ENCODE measurements at places on chromosomes 1 and 21. TPM values are rescaled to one million over a fixed set of nuclear protein-coding genes. Genes with fewer than 3 reads are reported as not detected.

- DNase-seq, result no peak
Measured at GRCh38 chr21:46410516-46410915, 48.2 kb upstream of the DIP2A start.

The GCSAML gene
- total RNA-seq, result 0.14 TPM

The KIF17 gene
- total RNA-seq, result 1.0 TPM

The OLFML2B gene
- total RNA-seq, result 0.14 TPM

GRCh38 chr1:40896482-40896881, 34.3 kb upstream of the CITED4 start:
- no peak for DNase-seq

The U2AF1 gene
- 27.5 TPM for total RNA-seq

- no peak for DNase-seq
Measured at GRCh38 chr1:182279724-182280503, 111.7 kb downstream of the GLUL start.

The DMBX1 gene
- 0.54 TPM for total RNA-seq

- no peak for DNase-seq
Measured at GRCh38 chr1:46394872-46395465, 852 bp downstream of the FAAH start.

The CREG1 gene
- 15.1 TPM for total RNA-seq

GRCh38 chr1:155218854-155219591, 10.5 kb downstream of the MTX1 start:
- peak; percentile 36 for DNase-seq

The CD48 gene
- 231 TPM for total RNA-seq

DNA sequence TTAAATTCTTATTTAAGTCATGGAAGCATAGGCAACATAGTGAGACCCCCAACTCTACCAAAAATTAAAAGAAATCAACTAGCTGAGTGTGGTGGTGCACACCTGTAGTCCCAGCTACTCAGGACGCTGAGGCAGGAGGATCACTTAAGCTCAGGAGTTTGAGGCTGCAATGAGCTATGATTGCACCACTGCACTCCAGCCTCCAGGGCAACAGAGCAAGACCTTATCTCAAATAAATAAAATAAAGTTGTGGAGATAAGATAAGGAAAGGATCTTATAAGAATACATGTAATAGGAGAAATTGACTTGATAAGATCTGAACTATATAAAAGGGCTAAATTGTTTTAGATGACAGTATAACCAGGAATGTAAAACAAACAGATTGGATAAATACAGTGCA, 2.3 kb upstream of the BATF3 start:
- DNase-seq, result no peak

DNA sequence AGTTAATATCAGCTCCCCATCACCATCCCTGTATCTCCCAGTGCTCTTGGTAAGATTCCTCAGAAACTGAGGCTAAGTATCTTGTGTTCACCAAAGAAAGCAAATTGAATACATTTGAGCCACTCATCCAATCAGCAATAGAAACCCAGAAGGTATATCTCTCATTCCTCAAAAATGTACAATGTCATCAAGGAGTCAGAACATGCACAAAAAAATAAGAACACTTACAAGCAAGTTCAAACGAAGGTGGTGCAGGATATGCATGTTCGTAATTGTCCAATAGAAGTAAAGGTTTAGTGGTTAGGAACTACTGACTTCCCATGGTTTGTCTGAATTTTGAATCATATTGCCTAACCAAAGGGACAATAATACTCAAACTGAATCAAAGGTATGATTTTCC, 24.3 kb downstream of the RXRG start:
- DNase-seq, result no peak

The AMY2A gene
- total RNA-seq, result not detected

The PKP1 gene
- total RNA-seq, result not detected

DNA sequence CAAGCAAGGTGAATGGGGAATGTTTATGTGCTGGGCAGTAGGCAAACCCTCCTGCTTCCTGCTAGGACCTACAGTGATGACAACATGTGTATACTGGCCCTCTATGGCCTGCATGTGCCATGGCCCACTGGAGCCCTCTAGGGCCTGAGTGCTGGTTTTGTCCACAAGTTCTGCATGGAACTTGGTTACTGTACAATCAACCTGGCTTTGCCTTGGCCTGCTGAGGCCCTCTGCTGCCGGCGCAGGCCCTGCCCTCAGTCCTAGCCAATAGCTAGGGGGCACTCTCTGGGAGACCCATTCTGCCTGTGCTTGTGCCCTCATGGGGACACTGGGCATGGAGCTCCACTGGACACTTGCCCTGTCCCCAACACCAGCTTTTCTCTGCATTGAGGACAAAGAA, 138.6 kb upstream of the NGF start:
- DNase-seq, result no peak

- DNase-seq, result no peak
Measured at GRCh38 chr1:152013664-152014237, 20.1 kb upstream of the S100A10 start.

GRCh38 chr1:175204330-175204729, 11.8 kb upstream of the KIAA0040 start:
- no peak for DNase-seq

The RAB7B gene
- not detected for total RNA-seq

The CAPN8 gene
- not detected for total RNA-seq

GRCh38 chr1:7993593-7994479, 32.3 kb downstream of the ERRFI1 start:
- no peak for DNase-seq

- DNase-seq, result no peak
Measured at GRCh38 chr1:178644308-178645120, 80.5 kb upstream of the RALGPS2 start.

DNA sequence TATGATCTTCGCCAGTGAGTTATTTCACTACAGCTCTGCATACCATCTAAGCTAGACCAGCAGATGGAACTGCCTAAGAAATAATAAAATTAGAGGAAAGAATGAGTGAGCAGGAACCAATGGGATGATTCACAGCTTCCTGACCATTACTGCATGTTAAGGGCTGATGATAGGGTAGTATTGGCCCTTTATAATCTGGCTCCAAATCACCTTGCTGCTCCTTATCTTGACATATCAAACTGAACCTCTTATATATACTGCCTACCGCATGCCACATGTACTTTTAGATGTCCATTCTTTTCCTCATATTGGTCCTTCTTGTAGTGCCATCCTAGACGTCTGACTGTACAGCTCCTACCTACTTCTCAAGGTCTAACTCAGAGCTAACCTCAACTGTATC, 524.4 kb downstream of the DPYD start:
- no peak for DNase-seq

DNA sequence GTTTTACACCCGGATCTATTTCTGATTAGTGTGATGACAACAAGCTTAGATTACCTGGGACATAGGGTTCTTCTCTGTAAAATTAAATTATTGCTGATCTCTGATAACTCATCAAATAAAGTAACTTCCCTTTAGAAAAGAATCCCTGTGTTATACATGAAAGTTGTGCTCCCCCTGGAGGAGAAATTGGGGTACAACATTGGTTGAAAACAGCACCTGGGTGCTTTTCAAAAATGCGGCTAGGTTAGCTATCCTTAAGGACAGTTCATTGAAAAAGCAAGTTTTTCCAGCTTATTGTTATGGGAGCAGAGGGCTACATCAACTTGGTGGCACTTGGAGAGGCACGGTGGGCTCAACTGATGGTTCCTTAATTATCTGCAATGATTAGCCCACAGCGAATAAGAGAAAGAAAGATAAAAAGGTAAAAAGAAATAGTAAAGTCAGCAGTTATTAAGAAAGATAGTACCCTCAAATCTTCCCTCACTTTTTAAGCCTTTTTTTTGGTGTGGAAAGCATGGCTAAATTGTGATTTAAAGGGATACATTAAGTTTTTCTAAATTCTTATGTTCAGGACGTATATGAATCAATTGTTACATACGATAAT, 97.8 kb downstream of the FMN2 start:
- no peak for DNase-seq

DNA sequence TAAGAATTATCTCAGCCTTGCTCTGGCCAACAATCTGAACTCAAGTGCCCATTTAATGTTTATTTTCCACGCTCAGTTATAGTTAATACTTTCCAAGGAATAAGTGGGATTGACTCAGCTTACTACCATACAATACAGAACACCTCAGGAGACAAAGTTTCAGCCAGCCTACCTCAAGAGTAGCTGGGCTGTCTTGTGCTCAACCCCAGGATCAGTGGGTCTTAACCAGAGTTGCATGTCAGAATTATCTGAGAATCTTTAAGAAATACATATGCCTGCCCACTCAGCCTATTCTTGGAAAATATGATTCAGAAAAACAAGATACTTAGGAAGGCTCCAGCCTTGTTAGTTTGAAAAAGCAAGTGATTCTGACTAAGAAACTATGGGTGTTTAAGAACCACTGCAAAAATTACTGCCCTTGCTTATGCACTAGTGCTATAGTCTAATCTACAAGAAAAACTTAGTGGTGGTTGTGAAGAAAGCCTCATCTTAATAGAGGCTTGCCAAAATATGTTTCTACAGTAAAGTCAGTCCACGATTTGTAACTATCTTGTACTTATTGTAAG, 20.4 kb downstream of the CDC7 start:
- no peak for DNase-seq

The FAM72B gene
- total RNA-seq, result 43.6 TPM

The INAVA gene
- total RNA-seq, result 0.88 TPM

The C1orf115 gene
- total RNA-seq, result 0.87 TPM

The GPR153 gene
- total RNA-seq, result 0.31 TPM

The THRAP3 gene
- total RNA-seq, result 153 TPM

The DEPDC1 gene
- total RNA-seq, result 16.1 TPM

Measured in activated naive CD4-positive, alpha-beta T cell treated with anti-CD3 and anti-CD28 coated beads, Interleukin-2, amount 50 U/mL, for 72 hours (primary cell).